ENCODE measurements at places on chromosomes 7 and 10.

DNA sequence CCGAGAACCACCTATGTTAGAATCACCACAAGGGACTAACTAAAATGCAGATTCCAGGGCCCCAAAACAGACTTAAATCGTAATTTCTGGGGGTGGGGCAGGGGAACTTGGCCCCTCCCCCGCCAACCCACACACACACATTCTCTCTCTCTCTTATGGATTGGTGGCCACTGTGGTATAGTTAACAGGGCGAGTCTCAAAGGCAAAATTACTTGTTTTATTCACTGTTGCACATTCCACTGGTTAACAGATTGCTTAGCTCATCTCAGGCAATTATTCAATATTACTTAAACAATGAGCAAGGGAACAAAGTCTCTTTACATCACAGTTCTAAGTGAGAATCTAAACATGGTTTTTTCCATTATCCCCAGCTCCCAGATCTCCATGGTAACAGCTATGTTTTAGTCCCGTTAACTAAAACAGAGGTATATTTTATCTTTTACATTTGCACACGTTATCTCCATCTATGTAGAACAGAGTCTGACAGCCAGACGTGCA is 38.5 kb downstream of the IGF2BP3 start:
- DNase-seq, result no peak

DNA sequence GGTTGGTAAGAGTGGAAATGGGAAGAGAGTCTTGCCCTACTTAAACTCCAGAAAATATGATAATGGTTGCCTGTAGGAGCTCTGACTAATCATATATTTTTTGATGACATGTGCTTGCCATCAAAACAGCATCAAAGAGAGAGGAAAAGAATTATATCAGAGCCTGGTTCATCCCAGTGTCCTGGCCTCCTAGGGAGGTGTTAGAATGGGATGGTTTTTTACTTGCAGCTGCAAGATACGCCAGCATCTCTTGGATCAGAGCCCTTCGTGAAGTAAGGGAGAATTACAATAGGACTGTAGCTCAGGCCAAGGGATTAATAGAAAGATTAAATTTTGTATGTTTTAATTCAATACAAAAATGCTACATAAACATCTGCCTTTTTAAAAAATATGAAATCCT is 177.6 kb upstream of the HDAC9 start:
- DNase-seq, result no peak

DNA sequence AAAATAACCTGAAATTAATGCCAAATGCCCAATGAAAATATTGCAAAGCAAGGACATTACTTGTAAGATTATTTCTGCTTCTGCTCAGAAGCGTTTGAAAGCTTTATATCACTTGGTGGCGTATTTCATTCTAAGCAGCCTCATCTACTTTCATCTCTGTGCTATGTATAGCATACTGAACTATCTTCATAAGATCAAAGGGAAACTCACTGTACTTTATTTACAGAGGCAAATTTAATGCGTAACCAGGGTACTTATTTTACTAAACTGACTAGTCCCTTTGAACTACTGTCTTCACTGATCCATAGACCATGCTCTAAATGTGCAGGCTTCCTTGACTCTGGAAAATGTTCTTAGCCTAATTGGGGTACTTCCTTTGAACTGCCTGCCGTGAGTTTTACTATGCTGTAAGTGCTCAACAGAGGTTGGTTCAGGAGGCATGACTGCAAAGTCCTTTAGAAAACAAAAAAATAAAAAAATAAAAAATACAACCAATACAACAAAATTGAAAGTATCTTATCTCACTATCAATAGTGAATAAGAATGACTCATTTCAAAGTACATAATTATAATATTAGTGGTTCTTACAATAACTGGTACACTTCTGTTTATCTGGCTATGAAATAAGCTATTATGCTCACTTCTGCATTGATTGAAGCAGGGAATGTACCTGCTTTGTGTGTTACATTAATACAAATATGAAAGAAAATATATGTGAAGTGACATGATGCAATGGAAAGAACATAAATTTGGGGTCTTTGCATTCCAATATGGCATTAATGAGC is 41.0 kb upstream of the TSPAN12 start:
- no peak for DNase-seq

DNA sequence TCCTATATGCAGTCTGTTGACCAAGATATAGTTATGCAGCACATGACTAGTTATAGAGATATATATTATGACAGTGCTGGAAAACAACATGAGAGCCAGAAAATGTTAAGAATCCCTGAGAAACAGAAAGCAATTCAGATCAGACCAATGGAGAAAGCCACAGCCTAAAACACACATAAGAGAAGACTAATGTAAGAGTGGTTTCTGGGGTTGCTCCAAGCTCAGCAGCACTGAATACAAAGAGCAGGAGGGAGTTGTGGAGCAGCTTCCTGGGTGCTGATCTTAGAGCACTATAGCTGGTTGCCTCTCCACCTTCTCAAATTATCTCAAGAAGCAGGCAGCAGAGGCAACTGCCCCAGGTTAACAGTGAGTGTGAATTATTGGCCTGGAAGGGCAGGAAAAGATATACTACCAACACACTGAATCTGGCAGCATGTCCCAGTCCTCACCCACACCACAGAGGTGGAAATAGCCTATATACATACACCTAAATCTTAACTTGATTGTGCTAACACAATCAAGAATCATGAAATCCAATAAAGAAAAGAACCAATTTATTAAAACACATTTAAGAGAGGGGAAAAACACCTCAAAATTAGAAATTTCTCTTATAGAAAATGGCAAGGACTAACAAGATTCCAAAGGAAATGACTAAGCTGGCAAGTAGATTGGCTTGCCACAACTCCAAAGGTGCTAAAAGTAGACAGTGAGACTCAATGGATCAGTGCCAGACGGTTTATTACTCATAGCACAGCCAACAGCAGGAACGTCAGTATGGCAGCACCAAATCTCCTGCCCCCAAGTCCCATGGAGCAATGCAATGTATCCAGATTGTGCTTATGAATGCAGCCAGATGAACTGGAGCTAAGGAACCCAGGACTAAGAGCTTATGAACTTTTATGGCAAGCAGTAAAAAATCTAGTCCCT is 5.1 kb downstream of the PTTG1IP2 start:
- DNase-seq, result no peak

DNA sequence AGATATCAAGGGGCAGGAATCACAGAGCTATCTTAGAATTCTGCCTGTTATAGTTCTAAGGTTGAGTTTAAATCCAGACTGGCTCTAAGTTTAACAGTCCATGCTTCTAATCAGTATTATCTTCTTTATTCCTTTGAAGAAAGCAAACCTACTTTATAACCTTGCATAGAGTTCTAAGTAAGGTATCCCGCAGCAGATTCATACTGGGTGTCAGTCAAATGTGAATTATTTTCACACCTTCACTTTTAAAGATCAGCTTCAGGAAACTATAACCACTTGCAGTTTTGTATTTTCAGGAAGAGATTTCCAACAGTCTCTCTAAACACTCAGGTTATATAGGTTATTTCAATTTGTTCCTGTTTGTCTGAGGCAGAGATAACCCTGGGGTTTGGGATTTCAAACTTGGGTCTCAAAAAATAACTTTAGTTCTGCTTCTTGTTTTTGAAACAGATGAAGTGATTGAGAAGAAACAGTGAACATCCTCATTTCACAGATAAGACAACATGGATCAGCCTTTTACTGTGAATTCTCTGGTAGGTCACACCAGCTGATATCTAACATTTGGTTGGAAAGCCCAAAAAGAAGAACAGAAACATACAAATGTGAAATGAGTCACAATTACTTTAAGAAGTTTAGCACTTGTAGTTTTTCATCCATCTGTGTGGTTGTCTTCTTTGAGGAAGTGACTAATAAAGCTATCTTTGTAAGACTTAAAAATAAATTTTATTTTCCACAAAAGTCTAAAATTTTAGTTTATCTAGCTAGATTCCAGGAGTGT is 21.4 kb downstream of the STAMBPL1 start:
- no peak for DNase-seq

DNA sequence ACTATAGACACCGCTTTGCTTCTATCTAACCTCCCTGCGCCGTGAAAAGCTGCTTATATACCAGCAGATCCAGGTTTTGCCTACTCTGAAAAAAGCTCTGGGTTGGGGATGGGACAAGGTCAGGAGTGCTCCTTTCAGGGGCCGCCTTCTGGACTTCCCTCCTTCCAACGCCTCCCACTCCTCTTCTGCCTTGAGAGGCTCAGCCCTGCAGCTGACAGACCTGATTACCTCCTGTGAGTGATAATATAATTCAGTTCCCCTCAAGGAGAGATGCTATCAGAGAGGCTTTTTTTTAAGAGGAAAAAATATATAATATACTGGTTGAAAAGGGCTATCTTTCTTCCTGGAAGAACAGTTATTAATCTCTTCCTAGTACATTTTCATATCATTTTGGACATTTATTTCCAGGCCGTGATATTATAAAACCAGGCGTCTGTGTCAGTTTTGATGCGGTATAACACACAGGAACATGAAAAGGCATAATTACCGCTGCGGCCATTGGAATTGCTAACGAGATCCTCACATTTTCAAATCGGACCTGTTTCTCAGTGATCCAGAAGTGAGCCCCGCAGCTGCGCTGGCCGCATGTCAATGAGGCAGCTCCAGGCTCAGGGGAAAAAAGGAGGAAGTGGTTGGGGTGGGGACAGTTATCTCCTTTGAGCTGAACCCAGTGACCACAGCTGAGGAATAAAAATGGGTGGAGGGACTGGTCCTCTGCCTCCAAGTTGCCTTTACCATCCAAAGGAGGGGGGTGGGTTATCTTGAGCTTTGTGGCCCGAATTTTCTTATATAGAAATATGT is 457.1 kb downstream of the TYW1 start:
- no peak for DNase-seq

- DNase-seq, result no peak
Observed at GRCh38 chr7:6433784-6434615, 13.8 kb downstream of the DAGLB start.

DNA sequence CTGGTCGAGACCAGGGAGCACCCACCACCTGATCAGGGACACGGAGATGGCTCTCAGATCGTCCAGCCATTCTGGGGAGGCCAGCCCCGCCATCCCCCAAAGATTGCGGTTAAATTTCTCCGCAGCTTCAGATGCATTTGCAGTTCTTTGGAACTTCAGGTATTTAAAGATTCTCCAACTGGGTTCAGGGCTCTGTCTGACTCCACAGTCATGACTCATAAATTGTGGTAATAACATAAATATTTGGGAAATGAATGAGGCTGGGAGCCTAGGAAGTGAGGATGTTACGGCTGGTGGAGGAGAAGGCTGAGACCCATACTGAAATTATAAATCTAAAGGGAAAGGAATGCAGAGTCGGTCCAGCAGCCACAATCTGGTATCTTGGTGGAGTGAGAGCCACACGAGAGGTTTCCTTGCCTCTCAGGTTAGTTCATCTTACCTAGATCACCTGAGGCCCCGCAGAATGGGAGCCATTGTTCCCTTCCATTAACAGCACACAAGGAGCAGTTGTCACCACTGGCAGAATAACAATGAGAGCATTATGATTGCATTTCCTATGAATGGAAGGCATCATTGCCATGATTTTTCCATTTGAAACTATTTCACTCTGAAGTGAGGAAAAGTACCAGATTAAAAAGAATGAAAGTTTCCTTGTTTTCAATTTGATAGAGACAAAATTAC is 26.7 kb upstream of the DNAJB6 start:
- DNase-seq, result no peak

GRCh38 chr7:84998665-84999064 is 188.2 kb downstream of the SEMA3D start:
- no peak for DNase-seq
